ENCODE measurements at places on chromosomes 3 and 15.

DNA sequence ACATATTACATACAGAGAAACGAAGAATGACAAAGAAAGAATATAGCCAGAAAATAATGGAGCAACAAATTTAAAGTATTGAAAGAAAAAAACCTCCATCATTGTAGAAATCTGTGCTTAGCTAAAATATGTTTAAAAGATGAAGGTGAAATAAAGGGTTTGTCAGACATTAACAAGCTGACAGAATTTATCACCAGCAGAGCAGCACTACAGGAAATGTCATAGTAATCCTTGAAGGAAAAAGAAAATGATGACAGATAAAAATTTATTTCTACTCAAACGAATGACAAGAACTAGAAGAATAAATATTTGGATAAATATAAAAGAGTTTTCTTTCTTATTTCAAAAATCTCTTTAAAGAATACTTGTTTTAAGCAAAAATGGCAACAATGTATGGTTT, 40.6 kb upstream of the OTOL1 start:
- no peak for DNase-seq

GRCh38 chr3:171640520-171641412, 169.5 kb downstream of the PLD1 start:
- no peak for DNase-seq

DNA sequence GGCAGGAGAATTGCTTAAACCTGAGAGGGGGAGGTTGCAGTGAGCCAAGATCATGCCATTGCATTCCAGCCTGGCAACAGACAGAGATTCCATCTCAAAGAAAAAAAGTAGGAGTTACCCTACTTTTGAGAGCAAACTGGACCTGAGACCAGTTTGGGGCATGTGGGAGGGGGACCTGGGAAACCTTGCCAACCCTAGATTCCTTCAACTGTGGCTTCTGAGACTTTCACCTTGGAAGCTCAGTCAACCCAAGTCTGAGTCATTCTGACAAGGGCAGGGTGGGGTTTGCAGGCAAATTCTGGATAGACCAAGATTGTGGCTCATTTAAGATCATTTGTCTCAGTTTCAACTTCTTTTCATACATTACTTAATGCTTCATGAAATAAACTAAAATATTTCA, 23.8 kb upstream of the SIAH2 start:
- DNase-seq: no peak

- no peak for DNase-seq
These were observed 19.1 kb downstream of the KLF15 start for GRCh38 chr3:126337980-126338651.
